ENCODE measurements at places on chromosomes 3 and 15.

DNA sequence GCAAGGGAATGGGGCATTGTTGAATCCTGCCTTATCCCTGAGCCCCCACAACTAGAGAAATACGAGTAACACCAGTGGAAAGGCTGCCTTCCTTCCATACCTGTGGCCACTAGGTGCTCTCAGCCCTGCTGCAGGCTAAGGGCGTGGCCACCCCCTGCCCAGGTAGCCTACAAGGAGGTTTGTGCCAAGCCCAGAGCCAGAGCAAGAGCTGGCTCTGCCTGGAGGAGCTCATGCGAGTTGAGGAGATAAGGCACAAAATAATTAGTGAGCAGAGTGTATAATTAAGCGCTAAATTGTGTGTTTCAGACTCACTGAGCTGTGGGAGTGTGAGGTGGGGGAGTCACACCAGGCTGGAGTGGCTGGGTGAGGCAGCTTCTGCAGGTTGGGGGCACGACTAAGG, 49.2 kb downstream of the TPRA1 start:
- no peak for DNase-seq

DNA sequence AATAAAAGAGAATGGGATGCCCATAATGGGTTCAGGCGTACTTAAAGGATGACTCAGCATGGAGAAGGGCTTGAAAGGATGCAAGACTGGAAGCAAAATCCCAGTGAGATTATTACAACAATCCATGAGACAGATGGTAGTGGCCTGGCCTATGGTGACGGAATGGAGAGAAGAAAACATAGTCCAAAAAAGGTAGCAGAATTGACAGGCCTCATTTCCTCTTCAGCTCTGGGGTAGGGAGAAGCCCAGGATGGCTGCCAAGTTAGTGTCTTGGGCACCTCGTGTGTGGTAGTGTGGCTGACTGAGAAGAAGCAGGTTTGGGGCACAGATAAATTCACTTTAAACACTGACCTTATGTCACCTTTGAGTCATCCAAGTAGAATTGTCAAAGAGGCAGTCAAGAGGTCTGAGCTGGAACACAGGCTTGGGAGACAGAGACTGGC, 18.1 kb downstream of the MB21D2 start:
- no peak for DNase-seq

DNA sequence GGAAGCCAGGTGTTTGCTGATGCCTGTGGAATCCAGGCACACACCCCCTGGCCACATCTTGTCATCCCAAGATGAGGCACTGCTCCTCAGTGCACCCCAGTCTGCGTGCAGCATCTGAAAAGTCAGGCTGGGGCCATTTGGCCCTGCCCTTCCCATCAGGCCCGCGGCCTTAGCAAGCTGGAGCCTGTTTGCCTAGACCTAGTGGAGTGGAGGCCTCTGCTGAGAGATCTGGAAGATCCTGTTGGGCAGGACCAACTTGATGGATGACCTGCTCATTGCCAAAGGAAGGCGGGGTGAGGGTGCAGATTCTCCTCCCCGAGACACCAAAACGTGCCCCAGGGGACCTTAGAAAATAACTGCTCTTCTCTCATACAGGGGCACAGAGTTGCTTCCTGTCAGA, 220.2 kb downstream of the SHQ1 start:
- DNase-seq: no peak

DNA sequence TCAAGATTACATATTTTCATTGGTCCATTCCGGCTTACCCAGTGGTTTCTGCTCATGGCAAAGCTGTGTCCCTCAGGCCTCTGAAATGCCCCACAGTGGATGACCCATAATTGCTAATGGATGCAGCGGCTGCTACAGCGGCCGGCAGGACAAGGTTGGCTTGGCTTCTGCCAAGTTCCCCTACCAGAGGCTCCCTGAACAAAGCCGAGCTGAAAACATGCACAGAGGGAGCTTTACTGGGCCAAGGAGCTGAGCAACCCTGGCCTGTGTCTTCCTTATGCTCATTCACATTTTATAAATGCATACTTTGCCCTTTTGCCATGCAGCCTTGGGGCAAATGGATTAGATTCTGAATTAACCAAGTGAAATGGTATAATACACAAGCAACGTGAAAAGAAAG, 150.5 kb downstream of the NTRK3 start:
- no peak for DNase-seq

GRCh38 chr3:106466881-106467280, 598.1 kb upstream of the CBLB start:
- DNase-seq: no peak

- DNase-seq: no peak
Observed at GRCh38 chr3:190017521-190018288, 103.0 kb downstream of the P3H2 start.

GRCh38 chr3:129230311-129231019, 18.9 kb upstream of the COPG1 start:
- DNase-seq: no peak

GRCh38 chr15:68734352-68734751, 86.3 kb downstream of the ANP32A start:
- no peak for DNase-seq

GRCh38 chr3:39295184-39295775, 15.4 kb upstream of the CX3CR1 start:
- no peak for DNase-seq
